ENCODE measurements at places on chromosomes 13 and 19.
A peak's percentile ranks its signal among the peaks of the same experiment; 100 is the strongest.

- DNase-seq, result no peak
These were observed 45.1 kb upstream of the TEX29 start for GRCh38 chr13:111275382-111275781.

- DNase-seq, result no peak
These were observed 244.4 kb downstream of the DLEU7 start for GRCh38 chr13:50599046-50599445.

- no peak for DNase-seq
These were observed 62.7 kb upstream of the TDRD3 start for GRCh38 chr13:60334310-60334709.

DNA sequence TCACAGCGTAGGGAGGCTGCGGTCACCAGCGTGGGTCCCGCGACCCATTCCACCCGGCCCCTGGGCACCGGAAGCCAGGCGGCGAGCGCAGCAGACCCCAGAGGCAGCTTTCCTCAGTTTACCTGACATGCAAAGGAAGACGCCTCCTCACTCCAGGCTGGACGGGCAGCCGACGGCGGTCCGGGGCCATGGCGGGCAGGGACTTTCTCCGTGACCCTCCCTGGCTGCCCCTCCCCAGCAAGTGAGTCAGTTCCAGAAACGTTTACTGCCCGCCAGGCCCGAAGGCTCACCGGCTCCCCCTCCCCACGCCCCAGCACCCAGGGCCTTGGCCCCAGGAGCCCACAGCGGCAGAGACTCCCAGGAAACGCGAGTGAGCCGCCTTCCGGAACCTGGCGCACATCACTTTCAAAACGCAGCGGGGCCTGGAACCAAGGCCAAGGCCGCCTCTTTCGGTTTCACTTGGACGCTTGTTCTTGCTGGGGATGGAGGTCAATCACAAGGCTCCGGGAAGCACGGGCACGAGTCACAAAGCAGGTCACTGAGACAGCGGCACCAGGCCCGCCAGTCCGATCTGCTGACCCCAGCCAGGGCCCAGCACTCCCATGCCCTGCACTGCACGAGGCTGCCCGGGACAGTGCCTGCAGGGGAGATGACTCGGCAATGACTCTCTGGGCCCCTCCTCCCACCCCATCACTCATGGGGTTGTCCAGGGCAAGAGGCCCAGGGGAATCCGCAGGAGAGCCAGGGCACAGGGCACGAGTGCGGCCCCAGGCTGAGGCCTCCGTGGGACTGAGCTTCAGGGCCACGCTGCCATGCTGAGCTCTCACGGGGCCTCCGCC is 5.3 kb downstream of the SBNO2 start:
- DNase-seq, result no peak

DNA sequence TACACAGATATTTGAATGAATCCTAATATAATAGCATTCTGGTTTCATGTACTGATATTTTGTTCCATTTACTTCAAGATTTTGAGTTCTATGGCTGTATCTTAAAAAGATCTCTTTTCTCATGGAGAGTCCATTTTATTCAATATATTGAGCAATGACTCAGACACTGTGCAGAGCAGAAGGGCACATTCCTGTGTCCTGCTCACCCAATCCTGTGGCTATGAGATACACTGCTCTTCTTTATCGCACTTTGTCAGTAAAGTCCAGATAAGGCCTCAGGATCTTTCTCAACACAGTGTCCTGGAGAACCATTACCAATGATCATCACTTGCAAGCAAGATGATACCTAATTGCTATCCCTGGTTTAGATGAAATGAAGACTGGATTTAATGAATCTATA is 155.0 kb downstream of the CYSLTR2 start:
- no peak for DNase-seq

DNA sequence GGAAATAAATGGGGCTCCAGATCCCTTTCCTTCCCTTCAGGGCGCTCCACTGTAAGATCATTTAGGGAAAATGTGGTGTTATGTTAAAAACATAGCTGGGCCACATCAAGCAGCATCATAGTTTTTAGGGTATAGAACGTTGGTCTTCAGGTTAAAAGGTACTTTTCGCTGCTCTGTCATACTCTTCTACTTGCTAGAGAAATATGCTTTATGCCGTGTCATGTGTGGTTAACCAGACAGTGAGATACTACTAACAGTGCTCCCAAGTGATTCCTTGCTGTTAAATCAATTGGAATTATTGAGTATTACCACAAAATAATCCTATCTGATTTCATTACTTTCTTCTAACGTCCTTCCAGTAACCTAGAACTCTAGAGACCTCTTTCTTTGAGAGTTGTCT is 1.1 kb upstream of the NDFIP2 start:
- no peak for DNase-seq

- no peak for DNase-seq
These were observed 14.9 kb upstream of the IGLON5 start for GRCh38 chr19:51296336-51297093.

GRCh38 chr13:105442949-105443699 is 1092.3 kb downstream of the EFNB2 start:
- no peak for DNase-seq

- DNase-seq, result no peak
These were observed 560.7 kb upstream of the KLHL1 start for GRCh38 chr13:70668983-70669382.

- no peak for DNase-seq
These were observed 271.9 kb upstream of the SPRY2 start for GRCh38 chr13:80612804-80613203.

DNA sequence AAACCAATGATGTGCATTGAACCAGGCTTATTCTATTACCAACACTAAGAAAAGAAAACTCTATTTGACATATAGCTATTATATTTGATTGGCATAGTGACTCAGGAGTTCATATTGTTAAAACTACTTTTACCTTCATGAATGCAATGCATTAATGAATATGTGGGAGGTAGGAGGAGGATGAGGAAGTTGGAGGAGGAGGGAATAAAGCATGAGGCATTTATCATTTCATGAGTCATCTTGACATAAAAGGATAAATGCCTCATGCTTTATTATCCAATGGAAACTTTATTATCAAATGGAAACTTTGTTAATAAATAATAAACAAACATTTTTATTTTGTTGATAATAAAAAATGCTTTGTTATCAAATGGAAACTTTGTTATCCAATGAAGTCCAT is 116.5 kb downstream of the SPRY2 start:
- no peak for DNase-seq

DNA sequence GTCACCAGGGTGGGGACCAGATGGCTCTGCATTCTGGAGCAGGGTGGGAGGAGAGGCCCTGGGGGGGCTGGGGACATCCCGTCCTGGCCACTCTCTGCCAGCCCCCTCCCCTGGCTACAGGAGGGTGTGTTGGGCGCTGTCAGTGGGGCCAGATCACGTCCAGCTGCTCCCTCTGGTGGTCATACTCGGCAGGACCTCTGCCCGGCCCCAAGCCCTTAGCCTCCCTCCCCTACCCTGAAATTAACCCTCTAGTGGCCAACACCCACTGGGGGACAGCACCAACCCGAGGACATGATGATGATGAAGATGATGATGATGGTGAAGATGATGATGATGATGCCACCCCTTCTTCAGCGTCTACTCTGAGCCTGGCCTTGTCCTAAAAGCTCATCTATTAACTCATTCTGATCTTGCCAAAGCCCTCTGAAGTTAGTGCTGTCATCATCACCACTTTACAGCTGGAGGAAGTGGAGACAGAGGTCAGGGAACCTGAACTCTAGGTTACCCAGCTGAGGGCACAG is 590 bp upstream of the LGI4 start:
- DNase-seq, result peak; percentile 70

DNA sequence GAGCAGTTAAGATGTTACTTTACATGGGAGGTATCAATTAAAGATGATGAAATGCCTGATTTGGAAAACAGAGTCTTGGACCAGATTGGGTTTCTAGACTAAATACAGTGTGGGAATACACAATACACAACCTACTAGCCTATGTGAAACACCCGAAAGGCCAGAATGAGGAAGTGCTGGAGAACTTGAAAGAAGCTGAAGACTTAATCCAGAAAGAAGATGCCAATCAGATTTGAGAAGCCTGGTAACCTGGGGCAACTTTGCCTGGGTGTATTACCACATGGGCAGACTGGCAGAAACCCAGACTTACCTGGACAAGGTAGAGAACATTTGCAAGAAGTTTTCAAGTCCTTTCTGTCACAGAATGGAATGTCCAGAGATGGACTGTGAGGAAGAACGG is 43.2 kb downstream of the N4BP2L1 start:
- no peak for DNase-seq

GRCh38 chr13:40588101-40588500 is 78.3 kb downstream of the FOXO1 start:
- DNase-seq, result no peak

GRCh38 chr19:13989487-13989886 is 16.6 kb downstream of the RFX1 start:
- no peak for DNase-seq

- peak; percentile 39 for DNase-seq
These were observed at the start of gene SIGLEC10 for GRCh38 chr19:51417107-51417809. TSS of gene SIGLEC10 (minus strand) at chr19:51417642. CDS start at chr19:51417581, 61 bp downstream.

DNA sequence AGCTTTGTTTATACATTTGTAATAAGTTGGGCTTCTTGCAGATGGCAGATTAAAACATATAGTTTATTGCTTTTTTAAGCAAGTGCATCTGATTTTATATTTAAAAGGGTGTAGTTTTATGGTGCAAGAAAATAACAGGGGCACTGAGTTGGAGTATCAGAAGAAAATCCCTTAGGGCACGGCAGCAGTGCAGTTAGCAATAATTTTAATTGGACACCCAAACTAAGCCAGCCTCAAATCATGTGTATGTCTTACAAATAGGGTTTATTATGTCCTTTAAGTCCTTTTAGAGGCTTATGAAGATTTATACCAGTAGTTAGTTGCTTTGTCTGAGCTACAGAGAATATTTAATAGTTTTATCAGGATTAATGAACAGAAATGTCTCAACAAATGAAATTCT is 57.5 kb downstream of the GPC6 start:
- DNase-seq, result no peak

DNA sequence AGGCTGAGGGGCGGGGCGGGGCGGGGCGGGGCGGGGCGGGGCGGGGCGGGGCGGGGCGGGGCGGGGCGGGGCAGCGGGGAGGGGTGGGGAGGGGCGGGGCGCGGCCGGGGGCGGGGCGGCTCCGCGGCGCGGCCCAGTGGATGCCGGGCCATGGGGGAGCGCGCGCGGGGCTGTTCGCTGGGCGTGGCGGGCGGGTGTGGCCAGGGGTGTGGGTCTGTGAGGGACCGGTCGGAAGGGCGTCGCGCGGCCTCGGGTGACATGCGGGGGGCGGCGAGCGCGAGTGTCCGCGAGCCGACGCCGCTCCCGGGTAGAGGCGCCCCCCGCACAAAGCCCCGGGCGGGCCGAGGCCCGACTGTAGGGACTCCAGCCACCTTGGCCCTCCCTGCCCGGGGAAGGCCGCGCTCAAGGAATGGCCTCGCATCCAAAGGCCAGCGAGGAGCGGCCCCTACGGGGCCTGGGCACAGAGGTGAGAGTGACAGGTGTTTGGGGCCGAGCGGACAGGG is at the start of gene ZFP28:
Gene ZFP28, plus strand, starts transcription at position 188 of the 503 bp plus-strand sequence. Its CDS starts 71 bp downstream, at position 259.
- DNase-seq, result peak; percentile 75

DNA sequence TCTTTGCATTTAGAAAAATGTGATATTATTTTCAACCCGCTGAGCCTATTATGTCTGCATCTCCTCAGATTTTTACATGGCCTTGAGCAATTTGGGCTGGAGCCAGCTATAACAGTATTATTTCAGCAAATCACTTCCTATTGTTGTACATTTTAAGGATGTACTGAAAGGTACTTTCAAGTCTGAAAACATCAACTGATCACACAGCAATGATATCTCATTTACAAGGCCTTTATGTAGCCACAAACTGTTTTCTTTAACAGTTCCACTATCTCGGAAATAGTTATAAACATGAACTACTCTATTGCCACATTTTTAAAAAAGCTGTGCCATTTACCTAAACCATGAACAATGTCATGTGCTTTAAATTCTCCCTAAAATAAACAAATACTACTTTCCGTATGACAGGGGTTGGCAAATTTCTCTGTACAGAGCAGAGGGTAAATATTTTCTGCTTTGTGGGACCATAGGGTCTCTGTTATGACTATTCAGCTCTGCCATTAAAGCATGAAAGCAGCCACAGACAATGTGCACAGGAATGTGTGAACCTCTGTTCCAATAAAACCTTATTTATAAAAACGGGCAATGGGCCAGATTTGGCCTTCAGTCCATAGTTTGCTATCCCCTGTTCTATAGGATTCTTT is 560.4 kb downstream of the GPC6 start:
- DNase-seq, result no peak

GRCh38 chr13:40637643-40638042 is 28.8 kb downstream of the FOXO1 start:
- no peak for DNase-seq

- DNase-seq, result no peak
These were observed 9.6 kb downstream of the RAB11B start for GRCh38 chr19:8399681-8400188.

GRCh38 chr13:45592758-45593157 is 22.8 kb downstream of the ERICH6B start:
- no peak for DNase-seq

- no peak for DNase-seq
These were observed 1533.0 kb downstream of the UQCRFS1 start for GRCh38 chr19:27679905-27680304.

GRCh38 chr13:76813891-76814290 is 72.3 kb downstream of the KCTD12 start:
- no peak for DNase-seq

- DNase-seq, result no peak
These were observed 48.7 kb downstream of the TINCR start for GRCh38 chr19:5519076-5519475.

DNA sequence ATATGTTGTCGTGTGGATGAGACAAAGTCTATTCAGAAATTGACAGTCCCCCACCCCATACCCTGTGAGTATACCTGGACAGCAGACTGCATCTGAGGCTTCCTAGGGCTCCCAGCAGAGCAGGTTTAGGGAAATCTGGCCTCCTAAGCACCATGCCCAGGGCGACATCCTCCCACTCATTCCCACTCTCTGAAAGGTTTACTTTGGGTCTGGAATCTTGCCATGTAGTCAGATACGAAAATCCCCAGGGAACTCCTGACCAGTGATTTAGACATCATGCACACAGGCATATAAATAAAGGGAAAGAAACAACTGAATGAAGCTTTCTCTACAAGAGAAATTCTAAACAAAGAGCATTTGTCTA is 717 bp upstream of the NALCN start:
- DNase-seq, result no peak

- no peak for DNase-seq
These were observed 9.0 kb downstream of the ATP13A1 start for GRCh38 chr19:19654441-19654840.

- DNase-seq, result no peak
These were observed 52.7 kb downstream of the TSC22D1 start for GRCh38 chr13:44523146-44524015.

- no peak for DNase-seq
These were observed 991.7 kb downstream of the EFNB2 start for GRCh38 chr13:105543742-105544141.

- no peak for DNase-seq
These were observed 575.1 kb downstream of the SLITRK6 start for GRCh38 chr13:85223883-85224656.

DNA sequence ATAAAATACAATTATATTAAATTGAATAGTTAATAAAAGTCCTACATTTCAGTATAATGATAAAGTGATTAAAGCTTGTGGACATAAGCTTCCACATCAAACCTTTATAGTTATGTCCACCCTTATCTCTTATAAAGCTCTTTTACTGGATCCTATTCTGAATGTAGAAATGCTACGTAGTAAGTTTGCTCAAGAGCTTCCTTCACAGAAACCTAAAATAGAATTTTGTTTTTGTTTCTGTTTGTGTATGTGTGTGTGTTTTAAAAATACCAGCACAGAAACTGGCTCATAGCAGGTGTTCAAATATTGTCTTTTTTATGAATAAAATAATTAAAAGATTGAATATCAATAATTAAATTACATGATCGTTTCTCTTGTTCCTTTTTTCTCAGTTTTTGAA is 21.0 kb upstream of the UFM1 start:
- no peak for DNase-seq
